ENCODE measurements at places on chromosomes 1 and 21. TPM values are rescaled to one million over a fixed set of nuclear protein-coding genes. Genes with fewer than 3 reads are reported as not detected.

Gene REN
- not detected for total RNA-seq

Gene LAPTM5
- 114 TPM for total RNA-seq

Gene OR2T2
- not detected for total RNA-seq

Gene TDRD5
- not detected for total RNA-seq

Gene MSH4
- 0.34 TPM for total RNA-seq

Gene SPRR5
- total RNA-seq, result not detected

Gene RHD
- total RNA-seq, result not detected

Gene TPTE
- total RNA-seq, result not detected

Gene H6PD
- total RNA-seq, result 28.5 TPM

Gene CFHR1
- not detected for total RNA-seq

Gene S1PR1
- 54.1 TPM for total RNA-seq

DNA sequence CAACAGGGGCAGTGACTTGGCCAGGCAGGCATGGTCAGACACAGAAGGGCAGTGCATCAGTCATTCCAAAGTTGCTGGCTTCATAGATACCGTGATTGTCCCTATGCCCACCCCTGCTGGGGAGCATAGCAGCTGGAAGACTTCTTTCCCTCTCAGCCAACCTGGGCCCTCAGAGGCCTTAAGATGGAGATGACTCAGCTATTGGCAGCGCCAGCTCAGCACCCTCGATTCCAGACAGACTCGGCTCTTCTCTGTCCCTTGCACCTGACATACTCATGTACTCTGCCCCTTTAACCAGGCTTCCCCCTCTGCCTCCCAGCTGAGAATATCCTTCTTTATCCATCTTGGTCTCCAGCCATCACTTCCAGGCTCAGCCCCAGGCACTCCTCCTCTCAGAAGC, 16.8 kb downstream of the SLAMF8 start:
- no peak for DNase-seq

DNA sequence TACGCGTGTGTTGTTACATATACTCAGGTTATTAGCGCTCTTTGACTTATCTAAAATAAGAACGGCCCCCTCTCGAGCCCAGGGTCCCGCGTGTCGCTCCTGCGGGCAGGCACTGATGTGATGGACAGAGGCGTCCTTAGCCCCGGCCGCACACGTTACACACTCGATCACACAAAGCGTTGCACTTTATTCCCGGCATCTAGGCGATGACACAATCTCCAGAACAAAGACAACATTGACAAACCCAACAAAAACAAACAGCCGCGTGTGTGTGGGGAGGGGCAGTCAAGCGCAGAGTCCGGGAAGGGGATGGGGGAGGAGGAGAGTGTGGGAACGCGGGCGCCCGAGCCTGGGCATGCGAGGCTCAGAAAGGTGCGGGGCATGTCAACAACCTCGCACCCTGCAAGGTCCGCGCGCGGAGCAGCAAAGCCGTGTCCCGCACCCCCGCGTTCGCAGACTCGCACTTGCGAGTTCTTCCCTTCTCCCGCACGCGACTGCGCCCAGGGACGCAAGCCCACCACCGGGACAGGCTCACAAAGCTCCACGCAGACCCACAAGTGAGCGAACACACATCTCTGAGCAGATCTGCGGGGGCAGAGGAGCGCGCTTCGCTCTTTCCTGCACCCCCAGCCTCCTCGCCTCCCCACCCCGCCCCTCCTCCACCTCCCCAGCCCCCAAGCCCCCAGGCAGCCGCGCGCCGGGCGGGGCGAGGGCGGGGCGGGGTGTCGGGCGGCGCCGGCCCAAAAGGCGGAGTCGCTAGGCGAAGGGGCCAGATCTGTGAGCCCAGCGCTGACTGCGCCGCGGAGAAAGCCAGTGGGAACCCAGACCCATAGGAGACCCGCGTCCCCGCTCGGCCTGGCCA, at the start of gene EFNA1:
EFNA1 (plus strand) TSS at position 772 of the 862 bp plus-strand sequence. CDS start 102 bp downstream, outside the sequence.
- DNase-seq, result peak; percentile 81

GRCh38 chr21:39467746-39468145, 16.0 kb downstream of the SH3BGR start:
- DNase-seq, result no peak

- no peak for DNase-seq
Measured at GRCh38 chr1:29524285-29525065, 288.2 kb downstream of the PTPRU start.

DNA sequence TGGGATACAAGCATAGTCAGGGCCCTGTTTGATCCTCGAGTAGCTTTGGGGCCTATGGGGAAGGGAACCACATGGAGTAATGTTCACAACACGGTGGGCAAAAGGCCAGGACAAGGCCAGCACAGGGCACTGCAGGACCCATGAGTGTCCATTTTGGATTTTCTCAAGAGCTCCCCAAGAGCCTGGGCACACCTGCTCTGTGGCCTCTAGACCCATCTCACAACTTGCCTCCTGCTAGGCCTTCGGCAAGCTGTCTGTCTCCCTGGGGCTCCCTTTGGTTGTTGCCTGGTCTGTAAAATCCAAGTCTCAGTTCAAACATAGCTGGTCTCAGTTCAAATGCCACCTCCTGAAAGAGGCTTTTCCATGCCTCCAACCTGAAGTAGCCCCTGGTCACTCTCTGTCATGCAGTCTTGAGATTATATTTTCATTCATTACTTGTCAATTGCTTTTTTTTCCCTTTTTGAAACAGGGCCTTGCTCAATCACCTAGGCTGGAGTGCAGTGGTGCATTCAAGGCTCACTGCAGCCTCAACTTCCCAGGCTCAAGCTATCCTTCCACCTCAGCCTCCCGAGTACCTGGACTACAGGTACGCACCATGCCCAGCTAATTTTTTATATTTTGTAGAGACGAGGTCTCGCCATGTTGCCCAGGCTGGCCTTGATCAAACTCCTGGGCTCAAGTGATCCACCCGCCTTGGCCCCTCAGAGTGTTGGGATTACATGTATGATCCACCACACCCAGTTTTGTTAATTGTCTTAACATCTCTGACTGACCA, 107.4 kb downstream of the MATN1 start:
- no peak for DNase-seq

- no peak for DNase-seq
Measured at GRCh38 chr1:77597310-77597709, 85.1 kb downstream of the ZZZ3 start.

DNA sequence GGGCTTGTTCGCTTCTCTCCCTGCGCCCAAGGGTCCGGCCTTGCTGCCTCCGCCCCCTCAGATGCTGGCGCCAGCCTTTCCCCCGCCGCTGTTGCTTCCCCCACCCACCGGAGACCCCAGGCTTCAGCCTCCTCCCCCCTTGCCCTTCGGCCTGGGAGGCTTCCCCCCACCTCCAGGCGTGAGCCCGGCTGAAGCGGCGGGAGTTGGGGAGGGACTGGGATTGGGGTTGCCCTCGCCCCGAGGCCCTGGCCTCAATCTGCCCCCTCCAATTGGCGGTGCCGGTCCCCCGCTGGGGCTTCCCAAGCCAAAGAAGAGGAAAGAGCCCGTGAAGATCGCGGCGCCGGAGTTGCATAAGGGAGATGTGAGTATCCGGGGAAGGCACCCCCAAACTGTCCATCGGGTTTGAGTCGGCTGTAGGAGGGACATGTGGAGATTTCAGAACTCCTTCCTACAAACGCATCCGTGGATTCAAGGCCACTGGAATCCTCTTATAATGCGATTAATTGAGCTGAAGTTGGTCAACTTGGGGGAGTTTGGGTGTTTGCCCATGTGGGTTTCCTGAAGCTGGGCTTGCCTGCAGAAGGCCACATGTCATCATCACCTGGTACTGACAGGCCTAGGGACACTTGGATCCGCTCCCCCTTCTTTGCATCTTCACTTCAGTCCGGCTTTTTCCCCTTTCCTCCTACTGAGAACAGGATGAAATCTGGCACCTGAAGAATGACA, 707 bp downstream of the PRCC start:
- peak; percentile 40 for DNase-seq

- DNase-seq, result no peak
Measured at GRCh38 chr1:89064632-89065031, 376 bp downstream of the GBP1 start.

GRCh38 chr1:38041936-38042834, 4.4 kb downstream of the POU3F1 start:
- no peak for DNase-seq

DNA sequence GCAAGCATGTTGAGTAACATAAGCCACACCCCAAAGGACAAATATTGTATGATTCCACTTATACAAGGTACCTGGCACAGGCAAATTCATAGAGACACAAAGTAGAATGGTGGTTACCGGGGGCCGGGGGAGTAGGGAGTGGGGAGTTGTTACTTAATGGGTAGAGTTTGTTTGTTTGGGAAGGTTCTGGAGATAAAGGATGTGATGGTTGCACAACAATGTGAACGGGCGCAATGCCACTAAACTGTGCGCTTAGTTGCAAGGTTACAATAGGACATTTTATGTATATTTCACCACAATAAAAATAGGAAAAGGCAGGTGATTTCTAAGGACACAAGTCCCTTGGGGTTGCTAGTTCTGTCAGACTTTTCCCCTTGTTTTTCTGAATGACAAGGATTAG, 516.6 kb downstream of the KIF26B start:
- DNase-seq, result no peak
